Stimulated activated CD8-positive, alpha-beta memory T cell treated with anti-CD3 and anti-CD28 coated beads, Interleukin-7, amount 100 ng/mL, for 4 hours (primary cell): ENCODE measurements at places on chromosomes 6 and 20.

DNA sequence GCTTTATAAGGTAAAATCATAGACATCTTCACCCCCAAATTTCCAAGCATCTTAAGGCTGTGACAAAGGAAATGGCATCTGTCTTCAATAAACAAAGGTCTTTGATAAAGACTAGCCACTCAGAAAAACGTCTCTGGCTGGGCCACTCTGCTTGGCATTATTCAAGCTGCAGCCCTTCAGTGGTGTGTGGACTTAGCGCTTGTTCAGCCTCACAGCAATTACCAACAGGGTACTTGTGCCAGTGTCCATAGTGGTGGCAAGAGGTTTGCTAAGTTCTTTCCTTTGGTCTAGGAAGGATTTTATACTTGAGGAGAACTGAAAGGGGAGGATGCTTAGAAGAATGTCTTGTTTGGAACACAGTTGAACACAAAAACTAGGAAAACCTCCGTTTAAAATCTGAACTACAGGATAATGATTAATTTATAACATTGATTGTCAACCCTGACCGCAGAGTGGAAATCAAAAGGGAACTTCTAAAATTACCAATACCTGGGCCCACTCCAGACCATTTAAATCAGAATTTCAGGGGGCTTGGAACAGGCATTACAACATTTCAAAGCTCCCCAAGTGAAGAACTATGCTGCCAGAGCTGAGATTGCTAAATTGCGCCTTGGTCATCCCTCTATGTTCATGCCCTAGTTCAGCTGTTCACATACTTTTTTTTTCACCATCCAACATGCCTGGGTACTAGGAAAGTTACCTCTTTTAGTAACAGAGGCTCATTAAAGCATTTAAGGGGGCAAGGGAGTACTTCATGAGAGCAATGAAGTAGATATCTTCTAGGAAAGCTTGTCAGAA lies 378.5 kb downstream of the FRK start:
- DNase-seq: no peak

GRCh38 chr6:144931172-144932035 lies 646.3 kb downstream of the UTRN start:
- DNase-seq: no peak

DNA sequence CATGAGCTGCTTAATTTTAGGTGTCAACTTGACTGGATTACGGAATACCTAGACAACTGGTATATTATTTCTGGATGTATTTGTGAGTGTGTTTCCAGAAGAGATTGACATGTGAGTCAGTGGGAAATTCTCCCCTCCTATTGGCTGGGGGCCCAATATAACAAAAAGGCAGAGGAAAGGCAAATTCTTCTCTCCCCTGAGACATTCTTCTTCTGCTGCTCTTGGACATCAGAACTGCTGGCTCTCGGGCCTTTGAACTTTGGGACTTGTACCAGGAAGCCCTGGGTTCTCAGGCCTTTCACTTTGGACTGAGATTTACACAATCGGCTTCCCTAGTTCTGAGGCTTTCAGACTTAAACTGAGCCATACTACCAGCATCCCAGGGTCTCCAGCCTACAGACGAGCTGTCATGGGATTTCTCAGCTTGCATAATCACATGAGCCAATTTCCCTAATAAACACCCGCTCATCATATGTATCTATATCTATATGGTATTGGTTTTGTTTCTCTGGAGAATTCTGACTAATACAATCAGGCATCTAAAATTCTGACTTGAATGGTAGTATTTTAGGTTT lies 7.6 kb upstream of the BTN3A3 start:
- no peak for DNase-seq

DNA sequence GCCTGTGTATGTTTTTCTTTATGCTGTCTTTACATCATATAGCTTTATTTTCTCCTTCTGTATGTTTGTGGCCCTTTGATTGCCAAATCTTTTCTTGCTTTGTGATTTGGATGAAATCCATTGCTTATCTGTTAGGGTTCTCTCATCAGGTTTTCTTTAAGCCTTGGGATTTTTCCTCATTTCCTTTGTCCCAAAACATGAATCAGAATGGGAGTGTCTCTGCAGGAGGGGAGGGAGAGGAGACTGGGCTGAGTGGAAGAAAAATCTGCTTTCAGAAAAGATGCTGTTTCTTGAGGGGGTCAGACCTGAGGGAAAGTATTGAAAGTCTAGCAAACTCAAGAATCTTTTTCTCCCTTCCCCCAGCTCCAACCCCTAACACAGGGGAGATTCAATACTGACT lies 758.0 kb upstream of the MMS22L start:
- no peak for DNase-seq

GRCh38 chr6:168060521-168060931 lies 18.5 kb downstream of the FRMD1 start:
- no peak for DNase-seq

- no peak for DNase-seq
Measured at GRCh38 chr6:118283766-118284165, 264.3 kb upstream of the PLN start.
